ENCODE measurements at places on chromosomes 7 and 10.

GRCh38 chr7:143485094-143485493 lies 7.4 kb downstream of the TAS2R41 start:
- no peak for DNase-seq

GRCh38 chr7:22833113-22833855 lies 10.6 kb upstream of the TOMM7 start:
- no peak for DNase-seq

DNA sequence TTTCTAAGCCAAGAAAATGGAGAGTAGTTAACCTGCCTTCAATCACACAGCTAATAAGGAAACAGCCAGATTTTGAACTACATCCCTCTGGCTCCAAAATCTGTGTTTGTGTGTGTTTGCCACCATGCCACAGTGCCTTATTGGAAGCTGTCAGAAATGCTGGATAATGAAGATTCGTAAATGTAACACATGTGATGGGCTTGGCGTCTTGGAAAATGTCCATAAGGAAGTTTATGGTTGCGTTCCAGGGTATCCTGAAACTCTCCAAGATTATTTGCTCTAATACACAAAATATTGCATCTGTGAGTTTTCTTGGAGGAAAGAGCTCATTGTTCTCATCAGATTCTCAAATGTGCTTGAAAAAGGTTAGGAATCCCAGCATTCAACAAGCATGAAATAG lies 22.7 kb downstream of the MYOF start:
- no peak for DNase-seq

GRCh38 chr7:50488379-50488778 lies 38.2 kb upstream of the FIGNL1 start:
- DNase-seq = no peak

DNA sequence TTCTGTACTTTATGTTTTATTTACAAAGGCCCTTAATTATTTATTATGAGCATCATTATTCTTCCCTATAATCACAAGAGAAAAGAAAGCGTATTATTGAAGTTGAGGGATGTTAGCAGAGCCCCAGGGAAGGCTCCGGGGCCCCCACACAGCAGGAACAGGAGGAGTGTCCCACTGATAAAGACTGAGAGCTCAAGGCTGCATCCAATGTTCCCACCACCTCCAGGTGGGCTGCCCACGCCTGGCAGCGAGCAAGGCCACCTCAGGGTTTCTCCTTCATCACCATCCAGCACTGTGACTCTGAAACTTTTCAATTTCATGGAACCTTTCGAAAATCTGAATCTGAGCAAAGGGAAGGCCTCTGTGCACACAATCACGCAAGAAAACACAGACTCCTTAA lies 35.9 kb upstream of the WIPF3 start:
- no peak for DNase-seq

- no peak for DNase-seq
Measured at GRCh38 chr10:103652599-103653281, 159.2 kb downstream of the NEURL1 start.

DNA sequence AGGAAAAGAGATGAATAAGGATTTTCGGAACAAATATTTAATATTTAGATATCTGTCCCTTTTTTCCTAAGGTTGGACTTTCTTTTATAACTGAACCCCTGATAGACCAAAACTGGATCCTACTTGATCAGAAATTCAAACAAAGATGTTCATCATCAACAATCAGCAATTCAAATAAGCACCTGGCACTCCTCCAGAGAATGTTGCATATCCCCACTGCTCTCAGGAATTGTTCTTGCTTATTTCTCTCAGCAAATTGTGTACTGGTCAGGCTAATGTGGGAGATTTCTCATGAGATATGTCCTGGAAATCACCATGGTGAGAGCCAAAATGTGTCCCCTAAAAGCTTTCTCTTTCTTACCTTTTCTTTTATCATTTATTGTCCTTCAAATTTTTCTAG lies 40.3 kb upstream of the LHFPL3 start:
- no peak for DNase-seq

GRCh38 chr10:33441561-33441960 lies 107.1 kb upstream of the NRP1 start:
- DNase-seq = no peak

DNA sequence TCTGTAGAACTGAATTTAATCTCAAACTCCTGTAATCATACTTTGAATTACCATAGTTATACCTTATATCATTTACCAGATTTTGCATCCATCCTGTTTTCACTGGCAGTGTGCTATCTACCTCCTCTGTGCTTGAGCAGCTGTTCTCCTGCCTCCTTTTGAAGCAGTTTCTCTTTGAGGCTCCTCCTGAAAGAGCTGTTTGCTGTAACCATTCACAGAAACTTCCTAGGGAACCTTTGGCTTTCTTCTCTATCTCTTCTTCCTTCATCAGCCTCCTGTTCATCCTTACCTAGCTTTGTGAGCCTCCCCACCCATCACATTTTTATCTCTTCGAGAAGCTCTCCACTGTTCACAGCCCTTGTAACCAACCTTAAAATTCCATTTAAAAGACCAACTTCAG lies 108.2 kb downstream of the AASS start:
- no peak for DNase-seq

DNA sequence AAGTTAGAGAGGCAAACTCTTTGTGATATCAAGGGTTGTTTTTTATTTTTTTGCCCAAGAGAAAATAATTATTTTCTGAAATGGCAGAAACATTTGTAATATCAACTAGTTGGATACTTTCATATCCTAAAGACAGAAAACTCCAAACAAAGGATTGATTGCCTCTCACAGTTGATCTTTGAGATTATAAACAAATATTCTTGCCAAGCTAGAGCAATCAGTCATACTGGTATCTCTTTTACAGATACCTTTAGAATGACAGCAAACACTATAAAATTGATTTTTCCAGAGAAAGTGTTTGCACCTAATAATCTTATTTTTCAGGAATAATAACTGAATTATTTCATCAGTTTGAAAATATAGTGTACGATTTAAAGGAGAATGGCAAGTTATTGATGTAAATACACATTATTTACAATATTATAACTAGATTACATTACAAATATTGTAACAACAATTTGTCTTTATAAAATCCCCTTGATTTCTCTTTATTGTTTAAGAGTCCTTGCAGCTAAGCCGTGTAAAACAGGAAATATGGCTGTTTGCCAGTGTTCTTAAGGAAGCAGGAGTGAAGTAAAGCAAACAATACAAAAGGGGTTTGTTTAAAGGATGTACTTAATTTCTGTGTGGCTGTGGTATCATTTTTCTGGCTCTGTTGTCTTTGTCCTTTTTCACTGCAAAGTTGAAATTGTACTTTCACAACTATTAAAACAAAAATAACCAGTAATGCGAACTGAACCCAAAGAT lies 58.4 kb downstream of the MAPK8 start:
- peak; percentile 59 for DNase-seq

DNA sequence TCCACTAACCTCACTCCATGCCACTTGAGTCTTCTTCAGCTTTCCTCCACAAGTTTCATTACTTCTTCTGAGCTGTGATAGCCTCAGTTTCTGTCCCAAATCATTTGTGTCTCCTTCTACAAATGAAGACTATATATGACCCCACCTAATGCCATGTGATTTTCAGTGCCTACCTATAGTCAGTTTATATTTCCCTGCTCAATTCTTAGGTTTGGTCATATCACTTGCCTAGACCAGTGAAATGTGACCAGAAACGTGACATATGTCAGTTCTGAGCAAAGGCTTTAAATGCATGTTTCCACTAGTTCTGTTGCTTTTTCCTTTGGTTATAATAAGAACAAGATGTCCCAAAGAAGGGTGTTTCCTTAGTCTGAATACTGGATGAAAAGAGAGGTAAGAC lies 24.6 kb upstream of the REEP3 start:
- DNase-seq = no peak

DNA sequence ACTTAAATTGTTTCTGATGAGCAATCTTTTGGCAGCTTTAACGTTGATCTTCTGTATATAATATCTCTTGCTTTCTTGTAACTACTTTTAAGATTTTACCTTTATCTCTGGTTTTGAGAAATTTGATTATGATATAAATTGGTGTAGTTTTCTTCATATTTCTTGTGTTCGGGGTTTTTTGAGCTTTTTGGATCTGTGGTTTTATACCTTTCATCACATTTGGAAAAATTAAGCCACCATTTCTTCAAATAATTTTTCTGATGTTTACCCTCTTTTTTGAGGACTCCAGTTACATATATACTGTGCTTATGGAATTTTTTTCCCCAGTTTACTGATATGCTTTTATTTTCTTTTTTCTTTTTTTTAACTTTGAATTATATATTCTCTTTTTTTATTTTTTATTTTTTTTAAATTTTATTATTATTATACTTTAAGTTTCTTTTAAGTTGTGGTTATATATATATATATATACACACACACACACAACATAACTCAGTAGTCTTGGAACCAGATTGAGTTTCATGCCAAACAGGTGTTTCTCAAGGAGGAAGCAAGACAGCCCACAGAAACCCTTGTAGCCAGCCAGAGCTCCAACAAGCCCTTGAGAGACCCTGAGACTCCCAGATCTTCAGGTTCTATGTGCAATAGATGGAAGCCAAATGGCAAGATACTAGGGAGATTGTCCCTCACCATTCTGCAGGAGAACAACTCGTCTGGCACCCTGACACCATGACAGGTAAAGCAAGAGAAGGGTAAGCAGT lies 27.5 kb upstream of the NME8 start:
- DNase-seq = no peak

GRCh38 chr10:51082857-51083256 lies 8.6 kb downstream of the PRKG1 start:
- no peak for DNase-seq

- DNase-seq = no peak
Measured at GRCh38 chr7:4416396-4417056, 265.6 kb upstream of the FOXK1 start.

DNA sequence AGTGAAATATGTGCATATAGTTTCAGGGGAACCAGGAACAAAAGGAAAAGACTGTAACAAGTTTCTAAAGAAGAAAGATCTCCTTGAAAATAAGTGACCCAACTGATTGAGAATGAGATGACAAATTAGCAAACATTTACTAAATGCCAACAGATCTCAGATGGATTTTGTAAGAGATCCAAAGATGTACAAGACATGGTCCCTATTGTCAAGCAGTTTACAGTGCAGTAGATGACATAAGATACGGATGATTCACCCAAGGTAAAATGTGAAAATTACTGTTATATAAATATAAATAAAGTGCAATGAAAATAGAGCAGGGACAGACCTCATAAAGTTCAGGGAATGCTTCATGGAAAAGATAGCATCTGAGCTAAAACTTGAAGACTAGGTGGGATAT lies 121.5 kb upstream of the FZD1 start:
- DNase-seq = no peak

DNA sequence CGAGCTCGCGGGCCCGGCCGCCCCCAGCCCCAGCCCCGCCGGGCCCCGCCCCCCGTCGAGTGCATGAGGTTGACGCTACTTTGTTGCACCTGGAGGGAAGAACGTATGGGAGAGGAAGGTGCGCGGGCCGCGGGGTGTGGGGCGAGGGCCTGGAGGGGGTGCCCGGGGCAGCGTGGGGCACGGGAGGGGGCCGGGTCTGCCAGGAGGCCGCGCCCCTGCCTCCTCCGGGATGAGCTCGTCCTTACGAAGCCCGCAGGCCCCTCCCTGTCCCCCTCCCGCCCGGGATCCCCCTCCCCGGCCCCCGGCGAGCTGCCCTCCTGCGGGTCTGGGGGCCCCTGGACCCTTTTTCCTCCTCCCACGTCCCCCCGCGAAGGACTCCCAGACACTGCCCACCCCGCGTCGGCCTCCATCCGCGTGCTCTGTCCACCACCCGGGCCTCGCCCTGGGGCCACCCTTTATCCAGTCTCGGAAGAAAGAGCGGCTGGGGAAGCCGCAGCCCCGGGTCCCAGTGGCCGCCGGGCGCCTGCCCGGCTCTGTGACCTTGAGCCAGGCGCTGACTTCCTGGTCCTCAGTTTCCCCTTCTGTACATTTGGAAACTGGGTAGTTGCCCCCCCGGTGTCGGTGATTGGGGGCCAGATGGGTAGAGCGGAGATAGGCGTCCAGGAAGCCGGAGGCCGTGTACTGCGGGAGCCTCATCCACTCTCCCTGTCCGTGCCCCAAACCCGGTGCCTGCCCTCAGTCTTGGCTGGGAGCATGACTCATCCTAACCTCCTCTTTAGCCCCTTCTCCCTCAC lies 521 bp downstream of the LIMK1 start:
- DNase-seq = no peak

DNA sequence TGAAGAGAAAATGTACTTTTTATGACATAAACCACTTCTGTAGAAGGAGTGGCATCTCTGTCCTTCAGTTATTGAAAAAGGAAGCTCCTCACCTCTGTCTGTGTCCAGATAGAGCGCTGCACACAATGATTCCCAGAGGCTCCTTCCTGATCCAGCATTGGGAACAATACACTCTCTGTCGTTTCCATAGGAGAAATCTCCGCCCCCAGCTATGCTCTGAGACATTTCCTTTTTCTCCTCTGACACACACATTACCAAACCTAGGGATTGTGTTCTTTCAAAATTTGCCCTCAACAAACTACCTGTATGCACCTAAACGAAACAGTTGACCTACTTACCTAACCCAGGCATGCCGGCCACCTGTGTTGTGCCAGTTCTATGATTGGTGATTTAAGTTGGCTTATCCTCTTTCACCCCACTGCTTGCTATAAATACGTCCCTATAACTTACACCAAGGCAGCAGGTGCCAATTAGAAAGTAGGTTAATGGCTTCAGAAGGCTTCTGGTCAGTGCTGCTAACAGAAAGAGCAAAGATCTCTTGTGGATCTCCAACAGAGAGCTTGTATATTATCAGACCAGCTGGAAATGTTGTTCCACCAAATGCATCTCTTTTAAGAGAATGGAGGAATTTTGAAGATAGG lies 140.1 kb upstream of the JCAD start:
- DNase-seq = no peak

DNA sequence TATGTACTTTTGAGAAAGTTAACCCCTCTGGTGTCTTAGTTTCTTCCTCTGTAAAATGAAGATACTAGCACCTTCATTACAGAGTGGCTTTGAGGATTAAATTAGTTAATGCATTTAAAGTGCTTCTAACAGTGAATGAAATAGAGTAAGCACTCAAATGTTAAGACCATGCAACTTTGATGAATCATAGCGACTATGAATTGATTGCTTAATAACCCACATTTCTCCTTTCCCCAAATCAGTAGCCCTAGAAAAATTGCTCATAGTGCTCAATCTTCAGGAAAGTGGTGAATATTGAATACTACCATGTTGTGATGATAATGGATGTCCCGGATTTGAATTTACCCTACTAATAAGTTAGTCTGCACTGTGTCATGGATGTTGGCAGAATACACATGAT lies 48.1 kb downstream of the CD36 start:
- DNase-seq = no peak

GRCh38 chr10:53997953-53998352 lies 803.1 kb downstream of the PCDH15 start:
- DNase-seq = no peak

DNA sequence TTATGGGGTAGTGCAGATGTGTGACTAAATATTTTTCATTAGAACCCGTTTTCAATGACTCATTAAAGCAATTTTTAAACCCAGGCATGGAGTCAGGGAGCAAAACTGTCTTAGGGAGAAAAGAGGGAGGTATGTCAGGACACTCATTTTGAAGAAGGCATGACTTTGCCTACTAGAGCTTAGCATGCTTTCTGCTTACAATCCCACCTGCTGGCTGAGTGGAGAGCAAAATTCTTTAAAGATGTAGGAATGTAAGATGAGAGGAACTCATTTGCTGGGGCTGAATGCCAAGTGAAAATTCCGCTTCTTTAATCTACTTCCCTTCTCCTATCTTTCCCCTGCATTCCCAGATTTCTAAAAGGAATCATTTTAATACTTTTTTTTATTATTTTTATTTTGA lies 232.6 kb downstream of the GALNT17 start:
- DNase-seq = no peak
